ENCODE measurements at places on chromosomes 1 and 21. TPM values are rescaled to one million over a fixed set of nuclear protein-coding genes. Genes with fewer than 3 reads are reported as not detected.

DNA sequence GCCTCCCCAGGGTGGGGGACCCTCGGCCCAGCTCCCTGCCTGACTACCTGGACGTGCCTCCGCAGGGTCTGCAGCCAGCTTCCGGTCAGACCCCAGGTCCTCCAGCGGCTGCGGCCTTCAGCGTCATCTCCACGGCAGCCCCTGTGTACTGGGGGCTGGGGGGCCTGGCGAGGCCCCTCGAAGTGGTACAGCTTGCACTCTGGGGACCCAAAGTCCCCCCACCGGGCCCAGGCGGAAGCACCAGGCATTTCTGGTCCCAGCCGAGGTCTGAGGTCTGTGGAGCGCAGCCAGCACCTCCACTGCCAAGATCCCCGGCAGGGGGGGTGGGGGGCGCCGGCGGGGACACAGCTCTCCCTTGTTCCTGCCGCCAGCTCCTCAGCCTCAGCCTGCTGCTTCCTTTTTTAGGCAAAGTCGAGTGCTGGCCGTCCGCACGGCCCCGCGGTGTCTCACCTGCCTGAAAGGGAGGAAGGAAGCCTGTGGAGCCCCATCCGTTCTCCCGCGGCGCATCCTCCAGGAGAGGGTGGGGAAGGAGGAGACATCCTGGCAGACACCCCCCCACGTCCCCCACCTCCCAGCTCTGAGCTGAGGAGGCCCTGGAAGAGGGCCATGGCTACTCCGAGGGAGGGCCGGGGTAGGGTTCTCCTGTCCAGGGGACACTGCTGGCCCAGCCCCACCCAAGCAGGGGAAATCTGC, 1.2 kb upstream of the VWA1 start:
- no peak overlapping the region for H3K4me3 ChIP-seq
- H3K27me3 ChIP-seq: peaks cover 38% of the 10 kb centered on the region
- H3K4me1 ChIP-seq: peaks cover 21% of the 10 kb centered on the region
- no peak for DNase-seq

CD34 gene
- not detected for total RNA-seq

GRCh38 chr1:161768461-161768860, 2.3 kb downstream of the ATF6 start:
- no peak overlapping the region for H3K27ac ChIP-seq
- DNase-seq: no peak
- no peaks in the 10 kb centered on the region for H3K36me3 ChIP-seq
- peaks cover 21% of the 10 kb centered on the region for H3K4me1 ChIP-seq
- H3K27me3 ChIP-seq: no peaks in the 10 kb centered on the region
- no peak overlapping the region for H3K4me3 ChIP-seq

EFNA1 gene
- total RNA-seq: 1.9 TPM

PRXL2B gene
- 11.3 TPM for total RNA-seq

GPR157 gene
- total RNA-seq: 1.2 TPM

- DNase-seq: no peak
- H3K4me1 ChIP-seq: no peaks in the 10 kb centered on the region
- H3K27ac ChIP-seq: no peak overlapping the region
- H3K36me3 ChIP-seq: peaks cover 23% of the 10 kb centered on the region
- no peaks in the 10 kb centered on the region for H3K27me3 ChIP-seq
Observed at GRCh38 chr1:93143136-93143535, 37.1 kb downstream of the TMED5 start.

GRCh38 chr1:167114725-167115124, 20.9 kb downstream of the STYXL2 start:
- no peak for DNase-seq
- peaks cover 7% of the 10 kb centered on the region for H3K4me1 ChIP-seq
- H3K27ac ChIP-seq: no peak overlapping the region
- H3K27me3 ChIP-seq: no peaks in the 10 kb centered on the region
- no peaks in the 10 kb centered on the region for H3K36me3 ChIP-seq
- H3K4me3 ChIP-seq: no peak overlapping the region

GRCh38 chr1:15943328-15943991, 32.4 kb downstream of the ZBTB17 start:
- H3K36me3 ChIP-seq: peaks cover 75% of the 10 kb centered on the region
- DNase-seq: no peak
- H3K4me3 ChIP-seq: no peak overlapping the region
- H3K27me3 ChIP-seq: no peaks in the 10 kb centered on the region

NID1 gene
- 0.32 TPM for total RNA-seq

CAPN8 gene
- 0.18 TPM for total RNA-seq
